ENCODE measurements at places on chromosomes 1 and 21.

DNA sequence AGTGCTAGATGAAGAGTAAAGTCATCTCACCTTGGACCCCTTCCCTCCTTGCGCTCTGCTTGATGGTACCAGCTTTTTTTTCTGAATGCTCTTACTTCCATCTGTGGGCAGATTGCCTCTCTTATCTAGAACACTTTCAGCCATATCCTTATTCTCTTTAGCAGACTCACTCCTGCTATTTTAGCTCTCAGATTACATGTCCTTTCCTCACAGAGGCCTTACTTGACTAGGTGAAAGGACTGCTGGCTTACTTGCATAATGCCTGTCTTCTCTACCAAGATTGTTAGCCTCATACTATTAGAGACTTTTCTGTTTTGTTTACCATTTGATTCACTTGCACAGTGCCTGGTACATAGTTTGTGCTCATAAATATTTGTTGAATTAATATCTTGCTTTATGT is 9.3 kb downstream of the IFI44 start:
- no peak for DNase-seq

DNA sequence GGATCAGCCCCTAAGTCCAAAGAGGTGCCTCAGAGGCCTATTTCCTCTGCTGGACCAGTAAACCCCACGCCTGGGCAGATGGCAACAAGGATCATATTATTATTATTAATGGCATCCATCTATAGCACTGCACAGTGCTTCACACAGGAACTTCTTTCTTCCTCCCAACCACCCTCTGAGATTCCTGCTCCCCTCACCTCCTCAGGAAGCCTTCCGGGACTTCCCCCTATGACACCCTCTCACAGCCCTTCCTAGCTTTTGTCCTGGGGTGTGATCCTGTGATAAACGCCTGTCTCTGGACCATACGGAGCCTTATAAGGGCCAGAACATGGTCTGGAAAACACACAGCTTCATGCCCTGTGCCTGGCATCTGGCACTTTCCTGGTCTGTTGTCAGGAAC is 3.2 kb downstream of the FBXO2 start:
- no peak for DNase-seq

- DNase-seq, result no peak
These were observed 173.0 kb upstream of the LMO4 start for GRCh38 chr1:87155648-87156047.

DNA sequence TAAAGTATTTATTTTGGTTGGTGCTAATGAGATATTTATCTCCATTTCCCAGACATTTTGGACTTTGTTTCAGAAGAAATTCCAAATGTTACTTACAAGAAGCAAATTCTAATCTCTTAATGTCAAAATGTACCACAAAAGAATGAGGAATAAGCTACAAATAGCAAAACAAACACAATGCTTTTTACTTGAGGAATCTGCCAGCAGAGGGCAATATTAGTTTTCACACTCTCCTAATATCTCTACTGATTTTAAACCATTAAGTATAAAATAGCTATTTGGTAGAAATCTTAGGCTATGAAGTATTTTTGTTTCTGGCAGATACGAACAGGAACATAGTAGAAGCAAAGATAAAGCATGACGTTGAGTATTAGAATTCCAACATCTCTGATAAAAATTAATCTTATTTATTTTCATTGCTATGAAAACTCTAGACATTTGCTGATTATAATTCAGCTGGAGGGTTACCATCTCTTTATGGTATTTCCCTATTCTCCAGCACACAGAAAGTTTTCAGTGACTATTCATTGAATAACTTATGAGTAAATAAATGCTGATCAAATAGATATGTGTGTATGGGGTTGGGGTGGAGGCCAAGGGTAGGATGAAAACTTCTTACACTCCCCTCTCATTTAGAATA is 13.4 kb upstream of the HMCN1 start:
- DNase-seq, result no peak

DNA sequence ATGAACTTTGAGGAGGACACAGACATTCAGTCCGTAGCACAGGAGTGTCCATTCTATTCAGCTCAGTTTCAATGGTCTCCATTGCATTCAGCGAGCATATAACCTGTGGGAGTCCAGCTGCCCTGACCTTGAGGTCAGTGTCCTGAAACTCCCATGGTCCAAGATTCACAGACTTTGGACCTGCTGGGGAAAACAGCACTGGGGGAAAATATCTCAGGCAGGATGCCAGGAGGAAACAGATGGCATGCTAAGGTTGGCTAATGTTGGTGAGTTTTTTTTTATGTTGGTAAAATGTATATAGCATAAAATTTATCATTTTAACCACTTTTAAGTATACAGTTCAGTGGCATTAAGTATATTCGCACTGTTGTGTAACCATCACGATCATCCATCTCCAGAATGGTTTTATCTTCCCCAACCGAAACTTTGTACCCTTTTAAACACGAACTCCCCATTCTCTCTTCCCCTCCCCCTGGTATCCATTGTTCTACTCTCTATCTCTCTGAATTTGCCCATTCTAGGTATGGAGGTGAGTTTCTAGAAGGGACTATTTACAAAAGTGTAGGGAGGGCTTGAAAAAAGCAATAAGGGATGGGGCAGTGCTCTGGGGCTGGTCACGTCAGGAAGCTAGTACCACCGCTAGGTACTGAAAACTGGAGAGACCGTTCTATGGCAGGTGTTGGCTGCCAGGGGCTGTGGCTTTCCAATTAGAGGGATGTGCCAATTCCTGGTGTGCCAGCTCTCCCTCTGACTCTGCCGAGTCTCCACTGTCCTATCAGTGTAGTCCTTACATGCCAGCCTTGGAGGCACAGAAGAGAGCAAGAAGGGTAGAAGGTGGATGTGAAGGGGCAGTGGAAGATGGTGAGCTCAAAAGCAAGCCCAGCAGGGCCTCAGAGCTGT is 85.3 kb downstream of the FOXD2 start:
- DNase-seq, result no peak

- DNase-seq, result no peak
These were observed 16.4 kb downstream of the LAMB3 start for GRCh38 chr1:209635850-209636249.

DNA sequence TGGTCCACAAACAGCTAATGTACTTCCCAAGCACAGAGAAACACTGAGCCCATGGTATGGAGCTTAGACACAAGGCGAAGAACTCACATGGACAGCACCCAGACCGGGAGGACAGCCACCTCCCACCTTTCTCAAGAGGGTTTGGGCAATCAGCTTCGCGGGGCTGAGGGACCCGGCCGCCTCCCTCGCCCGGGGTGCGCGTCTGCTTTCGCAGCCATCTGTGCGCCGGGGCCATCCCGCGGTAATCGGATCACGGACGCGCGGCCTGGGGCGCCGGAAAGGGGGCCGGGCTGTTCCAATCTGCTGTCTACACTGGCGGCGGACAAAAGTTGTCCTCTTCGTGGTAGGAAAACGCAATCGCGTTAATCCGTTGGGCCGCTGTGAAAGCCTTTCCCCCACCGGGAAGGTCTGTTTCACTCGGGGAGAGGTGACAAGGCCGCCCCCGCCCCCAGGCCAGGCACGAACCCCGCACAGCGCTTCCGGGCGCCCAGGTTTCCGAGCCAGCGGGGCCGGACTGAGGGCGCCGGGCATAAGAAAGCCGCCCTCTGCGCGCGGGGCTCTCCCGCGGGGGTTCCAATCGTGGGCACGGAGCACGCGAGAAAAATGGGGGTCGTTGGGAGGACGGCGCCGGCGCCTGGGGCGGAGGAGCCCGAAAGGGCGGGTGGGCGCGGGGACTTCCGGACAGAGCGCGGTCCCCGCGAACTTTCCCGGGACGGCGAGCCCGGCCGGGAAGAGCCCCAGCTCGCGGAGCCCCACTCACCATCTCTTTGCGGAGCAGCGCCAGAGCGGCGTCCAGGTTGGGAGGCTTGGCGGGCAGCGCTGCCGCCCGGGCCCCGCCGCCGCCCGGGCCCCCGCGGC is 664 bp downstream of the FAM89A start:
- DNase-seq, result peak; percentile 55

Data from HEK293T (cell line).